ENCODE measurements at places on chromosomes 12 and 14. TPM values are rescaled to one million over a fixed set of nuclear protein-coding genes. Genes with fewer than 3 reads are reported as not detected.
A peak's percentile ranks its signal among the peaks of the same experiment; 100 is the strongest.

GRCh38 chr12:63949902-63950301 lies 105.4 kb downstream of the SRGAP1 start:
- H3K27me3 ChIP-seq: no peaks in the 10 kb centered on the region
- peak overlapping the region; percentile 2 for H3K27ac ChIP-seq
- H3K4me1 ChIP-seq: peaks cover 11% of the 10 kb centered on the region
- no peaks in the 10 kb centered on the region for H3K36me3 ChIP-seq
- H3K4me3 ChIP-seq: no peak overlapping the region
- DNase-seq: no peak

DNA sequence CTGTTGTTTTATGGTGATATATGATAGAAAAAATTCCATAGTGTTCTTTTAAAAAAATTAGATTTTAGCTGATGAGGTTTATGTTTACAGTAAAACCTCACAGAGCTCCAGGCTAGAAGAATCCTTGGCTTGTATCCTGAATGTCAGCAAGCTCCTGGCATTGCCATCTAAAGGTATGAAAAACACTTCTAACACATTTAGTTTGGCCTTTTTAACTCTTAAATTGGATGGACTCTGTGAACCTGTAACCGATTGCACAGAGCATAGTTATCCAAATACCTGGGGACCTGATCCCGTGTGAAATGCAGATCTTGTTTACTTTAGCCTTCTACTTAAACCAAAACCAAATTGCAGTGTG lies 241.1 kb upstream of the DCN start:
- H3K27me3 ChIP-seq: no peaks in the 10 kb centered on the region
- no peak for DNase-seq
- no peaks in the 10 kb centered on the region for H3K36me3 ChIP-seq
- H3K4me1 ChIP-seq: no peaks in the 10 kb centered on the region
- H3K27ac ChIP-seq: no peak overlapping the region
- no peak overlapping the region for H3K4me3 ChIP-seq

DNA sequence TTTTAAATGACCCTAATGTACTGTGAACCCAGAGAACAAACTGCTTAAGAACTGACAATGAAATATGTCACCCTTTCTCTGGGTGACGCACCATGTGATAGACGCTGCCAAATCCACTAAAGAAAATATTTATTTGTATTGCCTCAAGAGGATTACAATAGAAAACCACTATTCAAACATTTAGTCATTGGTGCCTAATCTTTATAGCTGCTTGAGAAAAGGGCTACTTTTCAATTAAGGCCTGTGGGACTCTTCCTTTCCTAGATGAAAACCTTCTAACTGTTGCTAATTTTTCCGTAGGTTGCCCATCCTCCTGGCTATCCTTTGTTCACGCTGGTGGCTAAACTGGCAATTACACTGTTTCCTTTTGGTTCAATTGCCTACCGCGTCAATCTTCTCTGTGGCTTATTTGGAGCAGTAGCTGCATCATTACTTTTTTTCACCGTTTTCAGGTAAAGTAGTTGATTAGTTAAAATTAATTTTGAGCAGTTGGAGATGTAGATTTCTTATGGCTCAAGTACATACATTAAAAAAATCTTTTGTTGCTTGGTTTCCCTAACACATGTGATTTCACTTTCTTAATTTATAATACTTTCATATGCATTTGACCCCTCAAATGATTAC lies 6.0 kb downstream of the TMEM260 start:
- peaks cover 39% of the 10 kb centered on the region for H3K36me3 ChIP-seq
- H3K27ac ChIP-seq: no peak overlapping the region
- H3K4me3 ChIP-seq: no peak overlapping the region

GRCh38 chr12:98418357-98419075 lies 96.9 kb upstream of the TMPO start:
- H3K4me3 ChIP-seq: peak overlapping the region; percentile 29
- H3K27ac ChIP-seq: peak overlapping the region; percentile 68
- peak; percentile 93 for DNase-seq

- H3K36me3 ChIP-seq: no peaks in the 10 kb centered on the region
- H3K27me3 ChIP-seq: no peaks in the 10 kb centered on the region
- no peaks in the 10 kb centered on the region for H3K4me1 ChIP-seq
- no peak overlapping the region for H3K27ac ChIP-seq
- no peak overlapping the region for H3K4me3 ChIP-seq
Measured at GRCh38 chr14:30243207-30243606, 315.6 kb upstream of the PRKD1 start.

IL23A gene
- total RNA-seq: not detected

DNA sequence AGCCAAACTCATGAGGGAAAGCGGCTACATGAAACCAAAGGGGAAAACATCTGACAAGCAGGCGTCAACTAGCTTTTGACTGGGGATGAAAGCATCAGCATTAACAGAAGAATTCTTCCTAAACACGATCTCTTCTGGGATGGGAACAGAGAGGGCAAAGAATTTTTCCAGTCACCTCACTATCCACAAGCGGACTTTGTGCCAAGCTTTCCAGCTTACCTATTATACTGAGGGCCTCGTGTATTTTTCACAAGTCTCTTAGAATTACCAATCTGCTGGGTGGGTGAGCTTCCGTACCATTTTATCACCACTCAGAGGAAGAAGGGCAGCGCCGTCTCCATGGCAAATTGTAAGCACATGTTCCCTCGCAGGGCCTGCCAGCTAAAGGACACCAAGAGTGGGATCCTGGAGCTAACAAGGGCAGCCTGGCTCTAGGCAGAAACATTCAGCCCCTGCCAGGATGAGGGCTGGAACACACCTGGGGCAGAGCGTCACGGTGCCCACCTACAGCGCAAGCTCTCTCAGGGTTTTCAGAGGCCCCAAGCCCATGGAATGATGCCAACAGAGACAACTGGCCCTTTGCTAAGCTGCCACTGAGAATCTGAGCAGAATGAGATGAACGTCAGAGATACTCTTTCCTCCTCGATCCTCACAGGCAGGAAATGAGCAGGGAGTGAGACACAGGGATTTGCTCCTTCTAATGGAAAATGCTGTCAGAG lies 74.6 kb downstream of the CHGA start:
- DNase-seq: no peak
- H3K27ac ChIP-seq: peak overlapping the region; percentile 32
- H3K27me3 ChIP-seq: no peaks in the 10 kb centered on the region
- no peak overlapping the region for H3K4me3 ChIP-seq
- peaks cover 78% of the 10 kb centered on the region for H3K4me1 ChIP-seq

SLIRP gene
- 247 TPM for total RNA-seq

GRCh38 chr12:45408729-45409114 lies 192.8 kb downstream of the ANO6 start:
- H3K27me3 ChIP-seq: no peaks in the 10 kb centered on the region
- peaks cover 4% of the 10 kb centered on the region for H3K4me1 ChIP-seq
- H3K4me3 ChIP-seq: no peak overlapping the region
- DNase-seq: no peak
- peaks cover 75% of the 10 kb centered on the region for H3K36me3 ChIP-seq

DNA sequence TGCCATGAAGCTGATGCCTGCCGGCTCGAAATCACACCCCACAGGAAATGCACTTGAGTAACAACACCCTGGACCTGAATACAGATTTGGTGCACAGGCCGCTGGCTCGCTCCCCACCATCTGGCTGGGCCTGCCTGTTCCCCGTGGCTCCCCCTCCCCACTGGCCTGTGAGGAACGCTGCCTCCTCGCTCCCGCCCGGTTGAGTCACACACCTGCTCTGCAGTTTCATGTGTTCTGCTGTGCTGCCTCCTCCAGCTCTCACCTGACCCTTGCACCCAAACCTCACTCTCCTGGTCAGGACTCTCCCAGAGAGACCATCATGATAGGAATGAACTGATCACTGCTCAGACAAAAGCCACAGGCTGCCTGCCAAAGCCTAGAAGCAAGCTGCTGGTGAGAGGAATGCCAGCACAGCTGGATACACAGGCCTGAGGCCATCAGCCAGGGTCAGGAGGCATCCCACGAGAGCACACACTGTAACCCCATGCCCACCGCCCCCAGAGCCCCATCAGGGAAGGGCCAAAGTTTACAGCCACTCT lies 3.8 kb upstream of the SIVA1 start:
- no peak overlapping the region for H3K27ac ChIP-seq
- DNase-seq: no peak
- no peak overlapping the region for H3K4me3 ChIP-seq
- no peaks in the 10 kb centered on the region for H3K27me3 ChIP-seq
- peaks cover 13% of the 10 kb centered on the region for H3K4me1 ChIP-seq

Data from esophagus muscularis mucosa (tissue), 4 donors.